ENCODE measurements at places on chromosomes 7 and 10.
A peak's percentile ranks its signal among the peaks of the same experiment; 100 is the strongest.

GRCh38 chr7:129661645-129662182 is 50.2 kb downstream of the NRF1 start:
- DNase-seq = no peak

- no peak for DNase-seq
These were observed 123.9 kb downstream of the BAMBI start for GRCh38 chr10:28801247-28801646.

GRCh38 chr7:97317575-97317974 is 200.1 kb downstream of the SDHAF3 start:
- no peak for DNase-seq

DNA sequence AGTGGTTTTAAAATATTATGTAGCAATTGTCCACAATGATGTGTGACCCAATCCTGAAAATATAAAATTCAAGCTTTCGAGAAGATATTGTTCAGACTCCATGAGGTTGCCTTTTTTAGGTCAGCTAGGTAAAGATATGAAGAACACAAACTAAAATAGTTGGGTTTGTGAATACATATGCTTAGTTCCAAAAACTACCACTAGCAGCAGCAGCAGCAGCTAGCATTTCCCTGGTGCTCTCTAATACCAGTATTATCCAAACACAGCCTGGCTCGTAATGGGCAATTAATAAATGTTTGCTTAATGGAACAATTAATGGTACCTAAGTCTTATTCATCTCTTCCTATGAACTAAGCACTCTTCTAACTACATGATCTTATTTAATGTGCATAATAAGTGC is 362.5 kb downstream of the MALRD1 start:
- DNase-seq = no peak

DNA sequence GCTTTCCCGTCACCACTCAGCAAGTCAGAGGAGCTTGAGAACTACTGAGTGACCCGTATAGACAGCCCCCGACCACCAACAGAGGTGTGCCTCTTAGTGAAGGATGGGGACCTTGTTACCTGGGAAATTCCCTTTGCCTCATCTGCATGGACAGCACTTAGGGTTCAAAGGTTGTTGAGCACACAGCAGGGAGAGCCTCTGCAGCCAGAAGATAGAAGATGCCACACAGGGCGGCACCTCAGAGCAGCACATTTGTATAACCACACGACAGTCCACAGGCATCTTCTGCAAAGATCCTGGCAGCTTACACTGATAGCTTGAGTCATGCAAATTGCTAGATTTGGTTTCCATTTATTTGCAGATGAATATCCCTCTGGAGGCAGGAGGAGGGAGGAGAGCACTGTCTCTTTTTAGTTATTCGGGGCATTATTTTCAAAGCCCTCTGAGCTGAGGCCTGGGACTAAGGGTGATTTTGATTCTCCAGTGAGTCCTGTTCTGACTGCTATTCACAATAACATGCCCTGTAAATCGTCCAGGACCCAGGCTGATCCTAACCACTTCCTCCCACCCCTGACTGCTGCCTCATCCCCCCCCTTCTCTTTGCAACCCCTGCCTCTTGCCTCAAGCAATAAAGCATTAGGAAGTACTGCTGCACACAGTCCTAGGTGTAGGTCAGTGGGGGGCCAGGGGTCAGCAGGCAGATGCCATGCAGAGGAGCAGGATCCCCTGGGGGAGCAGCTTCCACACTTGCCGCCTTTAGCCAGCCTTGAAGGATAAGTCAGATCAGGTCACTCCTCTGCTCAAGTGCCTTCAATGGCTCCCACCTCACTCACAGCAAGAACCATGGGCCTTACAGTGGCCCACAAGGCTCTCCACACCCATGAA is 24.6 kb upstream of the INMT start:
- DNase-seq = peak; percentile 44

- no peak for DNase-seq
These were observed 123.3 kb upstream of the CDK1 start for GRCh38 chr10:60654813-60655464.

- no peak for DNase-seq
These were observed 550.4 kb downstream of the TCERG1L start for GRCh38 chr10:130761032-130761575.

- DNase-seq = no peak
These were observed 11.0 kb downstream of the ARPC1B start for GRCh38 chr7:99385564-99385963.

GRCh38 chr7:137848095-137848494 is 1.3 kb upstream of the DGKI start:
- DNase-seq = no peak

GRCh38 chr10:56507033-56507432 is 146.0 kb upstream of the ZWINT start:
- DNase-seq = no peak

DNA sequence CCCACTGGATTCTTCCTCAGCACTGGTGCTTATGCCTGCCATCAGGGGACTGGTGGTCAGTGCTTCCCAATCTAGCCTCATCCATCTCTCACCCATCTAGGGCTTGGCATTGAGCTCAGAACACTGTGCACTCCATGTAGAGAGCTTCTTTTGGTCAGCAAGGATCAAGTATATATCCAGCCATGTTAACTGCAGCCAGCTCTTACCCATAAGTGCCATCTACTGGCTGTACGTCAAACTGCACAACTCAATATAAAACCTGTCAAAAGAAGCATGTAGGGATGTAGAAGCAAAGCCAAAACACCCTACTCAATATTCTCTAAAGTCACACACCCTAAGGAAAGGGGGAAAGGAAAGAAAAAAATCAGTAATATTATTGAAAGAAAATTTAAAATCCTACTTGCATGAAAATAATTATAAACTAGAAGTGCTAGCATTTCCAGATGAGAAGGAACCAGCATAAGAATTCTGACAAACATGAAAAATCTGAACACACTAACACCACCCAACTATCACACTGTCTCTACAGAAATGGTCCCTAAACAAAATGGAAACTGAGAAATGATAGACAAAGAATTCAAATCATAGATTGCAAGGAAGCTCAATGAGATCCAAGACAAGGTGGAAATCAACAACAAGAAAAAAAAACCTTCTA is 531.1 kb upstream of the STEAP1 start:
- peak; percentile 49 for DNase-seq

DNA sequence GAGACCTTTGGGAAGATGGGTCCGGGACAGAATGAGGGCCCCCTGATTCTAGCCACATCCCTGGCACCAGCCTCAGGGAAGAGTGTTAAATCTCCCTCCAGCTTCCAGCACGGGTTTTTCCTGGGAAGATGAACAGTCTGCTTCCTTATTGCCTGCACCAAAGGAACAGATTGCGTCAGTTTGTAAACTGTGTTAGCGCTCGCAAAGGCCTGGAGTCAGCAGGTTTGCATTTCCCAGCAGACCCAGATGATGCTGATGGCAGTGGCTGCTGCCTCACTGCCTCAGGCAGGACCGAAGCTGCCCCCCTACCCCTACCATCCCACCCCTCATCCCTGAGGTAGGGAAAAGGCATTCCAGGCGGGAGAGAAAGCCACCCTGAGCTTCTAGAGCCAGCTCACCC is 34.6 kb upstream of the LRRC4 start:
- no peak for DNase-seq

DNA sequence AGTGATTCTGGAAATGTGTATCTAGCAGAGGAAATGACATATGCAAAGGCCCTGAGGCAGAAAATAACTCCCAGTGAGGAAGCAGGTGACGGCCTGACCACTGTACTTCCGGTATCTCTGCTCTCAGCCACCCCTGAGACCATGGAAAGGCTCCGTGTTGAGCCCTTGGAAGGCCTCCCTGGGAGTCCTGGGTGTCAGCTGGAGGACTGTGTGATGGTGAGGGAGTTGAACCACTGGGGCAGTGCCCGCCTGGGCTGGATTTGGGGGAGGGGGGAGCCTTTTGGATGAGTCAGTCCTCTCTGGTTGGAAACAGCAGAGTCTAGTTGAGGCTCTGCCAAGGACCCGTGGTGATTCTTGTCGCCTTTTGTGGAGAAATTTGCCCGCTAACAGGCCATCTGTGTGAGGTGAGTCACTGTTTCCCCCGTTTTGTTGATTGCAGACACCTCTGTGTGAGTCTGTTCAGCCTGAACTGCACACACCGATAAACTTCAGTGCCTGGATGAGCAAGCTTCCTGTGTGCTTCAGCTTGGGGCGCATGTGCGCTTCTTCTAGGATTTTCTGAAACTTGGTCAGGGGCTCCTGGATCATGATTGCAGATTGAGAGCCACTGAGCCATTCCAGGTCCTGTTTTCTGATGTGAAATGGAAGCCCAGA is 98.6 kb downstream of the GRK5 start:
- peak; percentile 96 for DNase-seq

GRCh38 chr10:33412241-33412640 is 77.8 kb upstream of the NRP1 start:
- no peak for DNase-seq

GRCh38 chr7:114842551-114843065 is 79.3 kb upstream of the MDFIC start:
- DNase-seq = no peak

- no peak for DNase-seq
These were observed 22.0 kb upstream of the TM9SF3 start for GRCh38 chr10:96608805-96609204.

DNA sequence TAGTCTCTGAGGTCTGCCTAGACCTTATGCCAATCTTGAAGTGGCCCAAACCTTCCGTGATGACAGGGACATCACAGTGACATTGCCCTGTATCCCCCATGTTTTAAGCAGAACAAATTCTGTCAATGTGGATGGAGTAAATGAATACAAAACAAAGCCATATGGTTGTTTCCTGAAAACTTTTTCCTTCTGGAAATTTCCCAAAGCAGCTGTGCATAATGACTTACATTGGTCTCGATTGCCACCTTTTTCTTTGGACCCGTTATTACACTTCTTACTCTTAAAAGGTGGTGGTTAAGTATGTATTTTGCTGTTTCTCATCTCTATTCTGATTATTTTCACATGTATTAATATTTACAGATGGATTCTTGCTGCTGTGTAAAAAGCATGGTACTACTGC is 411.2 kb upstream of the KLF6 start:
- DNase-seq = no peak

DNA sequence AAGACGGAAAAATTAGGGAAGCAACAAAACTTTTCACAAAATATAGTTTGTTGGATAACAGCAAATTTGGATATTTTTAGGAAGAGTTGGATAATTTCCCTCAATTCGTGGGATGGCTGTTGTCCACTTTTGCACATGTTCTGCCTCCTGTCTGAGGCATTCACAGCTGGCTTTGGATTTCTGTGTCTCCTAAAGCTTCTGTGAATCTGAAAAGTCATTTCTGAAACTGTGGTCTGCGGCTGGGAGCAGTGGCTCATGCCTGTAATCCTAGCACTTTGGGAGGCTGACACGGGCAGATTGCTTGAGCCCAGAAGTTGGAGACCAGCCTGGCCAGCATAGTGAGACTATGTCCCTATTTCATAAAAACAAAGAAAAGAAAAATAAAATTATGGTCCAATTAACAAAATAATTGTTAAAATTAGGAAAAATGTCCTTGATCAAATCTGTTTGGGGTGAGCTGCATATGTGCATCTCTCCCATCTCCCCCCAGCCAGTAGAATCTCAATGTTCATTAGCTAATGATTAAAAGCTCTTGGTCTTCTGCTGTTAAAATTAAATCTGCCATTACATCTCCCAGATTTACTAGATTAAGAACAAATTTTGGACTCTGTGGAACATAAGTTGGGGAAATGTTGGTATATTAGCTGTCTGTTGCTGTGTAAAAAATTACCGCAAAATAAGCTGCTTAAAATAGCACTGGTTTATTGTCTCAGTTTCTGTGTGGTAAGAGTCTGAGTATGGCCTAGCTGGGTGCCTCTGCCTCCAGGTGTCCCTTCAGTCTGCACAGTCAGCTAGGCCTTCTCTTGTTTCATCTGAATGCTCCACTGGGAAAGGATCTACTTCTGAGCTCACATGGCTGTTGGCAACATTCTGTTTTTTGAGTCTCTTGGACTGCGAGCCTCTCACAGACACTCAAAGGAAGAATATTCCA is 332.0 kb upstream of the FZD1 start:
- no peak for DNase-seq

GRCh38 chr10:36766940-36767339 is 358.5 kb upstream of the ANKRD30A start:
- no peak for DNase-seq

DNA sequence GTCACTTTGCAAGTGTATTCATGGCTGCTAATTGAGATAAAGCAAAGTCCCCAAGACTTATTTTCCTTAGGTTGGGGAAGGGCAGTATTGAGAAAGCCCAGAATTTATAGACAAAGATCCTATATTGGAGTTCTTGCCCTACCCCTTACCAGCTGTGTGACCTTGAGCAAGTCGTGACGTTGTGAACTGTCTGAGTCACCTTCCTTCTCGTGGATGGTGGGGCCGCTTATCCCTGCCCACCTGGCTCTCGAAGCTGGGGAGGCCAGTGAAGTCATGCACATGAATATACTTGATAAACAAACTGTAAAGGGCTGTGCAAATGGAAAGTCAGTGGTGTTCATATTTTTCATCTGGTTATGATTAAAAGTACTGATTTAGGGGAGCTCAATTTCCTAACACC is 127.4 kb downstream of the TACC2 start:
- DNase-seq = no peak

- no peak for DNase-seq
These were observed 130.1 kb downstream of the NT5C2 start for GRCh38 chr10:103062854-103063590.

DNA sequence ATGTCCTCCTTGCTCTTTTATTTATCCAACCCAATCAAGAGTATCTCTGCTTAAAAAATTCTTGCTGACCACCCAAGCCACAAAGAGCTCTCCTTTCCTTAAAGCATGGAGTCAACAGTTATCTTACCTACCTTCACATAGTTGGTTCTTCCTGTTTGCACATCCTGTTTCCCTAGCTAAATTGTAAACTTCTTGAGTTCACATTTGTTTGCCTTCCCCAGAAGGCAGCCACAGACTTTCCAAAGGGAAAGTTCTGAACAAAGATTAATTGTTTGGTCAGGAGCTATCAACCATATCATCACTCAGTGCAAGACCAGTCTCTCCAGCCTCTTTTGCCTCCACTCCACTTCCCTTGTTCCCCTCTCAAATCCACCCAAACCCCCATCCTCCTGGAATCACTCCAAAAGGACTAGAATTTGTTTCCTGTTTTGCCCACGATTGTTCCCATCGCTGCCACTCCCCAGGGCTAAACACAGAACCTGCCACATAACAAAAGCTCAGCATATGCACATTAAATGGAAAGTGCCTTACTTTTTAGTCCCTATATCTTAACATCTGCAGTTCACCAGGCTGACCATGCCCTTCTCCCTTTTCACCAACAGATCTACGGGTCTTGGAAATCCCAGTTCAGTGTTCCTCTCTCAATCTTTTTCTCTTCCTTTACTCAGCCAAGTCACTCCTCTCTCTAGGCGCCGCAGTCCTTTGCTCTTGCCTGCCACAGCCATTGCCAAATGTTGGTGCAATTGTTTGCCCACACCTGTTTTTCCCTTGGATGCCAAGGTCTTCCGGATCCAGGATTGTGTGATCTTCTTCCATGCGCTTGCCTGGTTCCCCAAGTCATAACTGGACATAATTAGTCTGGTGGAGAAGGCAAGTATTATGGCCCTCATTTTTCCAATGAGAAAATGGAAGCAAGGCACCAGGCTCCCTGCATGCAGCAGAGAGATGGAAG is 265.5 kb downstream of the KCNMA1 start:
- DNase-seq = no peak

DNA sequence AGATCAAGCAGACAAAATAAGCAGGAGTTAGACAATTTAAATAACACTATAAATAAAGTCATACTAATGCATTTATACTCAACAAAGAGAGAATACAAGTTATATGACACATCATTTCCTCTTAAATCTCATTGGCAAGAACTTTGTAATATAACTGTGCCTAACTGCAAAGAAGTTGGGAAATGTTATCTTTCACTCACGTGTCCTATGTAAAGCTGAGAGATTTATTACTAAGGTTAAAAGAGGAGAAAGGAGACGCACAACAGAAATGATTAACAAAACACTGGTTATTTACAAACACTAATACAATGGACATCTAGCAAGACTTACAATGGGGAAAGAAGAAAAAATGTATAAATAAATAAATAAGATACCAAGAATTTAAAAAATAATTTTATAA is 12.7 kb upstream of the TMEM273 start:
- no peak for DNase-seq
